ENCODE measurements at places on chromosomes 7 and 10.
A peak's percentile ranks its signal among the peaks of the same experiment; 100 is the strongest.

GRCh38 chr10:11861811-11862428 is 38.8 kb downstream of the PROSER2 start:
- DNase-seq, result no peak

DNA sequence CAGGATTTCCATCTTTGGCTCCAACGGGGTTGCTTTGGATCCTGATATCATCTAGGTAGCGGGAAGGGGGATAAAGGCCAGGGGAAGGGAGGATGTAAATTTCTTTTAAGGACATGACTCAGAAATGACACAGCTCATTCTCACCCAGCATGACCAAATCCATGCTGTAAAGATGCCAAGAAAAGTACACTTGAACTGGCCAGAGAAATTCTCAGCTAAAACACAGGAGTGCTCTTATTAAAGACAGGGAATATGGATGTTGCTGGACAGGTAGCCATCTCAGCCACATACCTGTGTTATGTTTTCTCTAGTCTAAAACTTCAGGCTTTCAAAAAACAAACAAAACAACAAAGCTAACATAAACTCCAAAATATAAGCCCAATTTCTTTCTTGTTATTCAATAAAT is 68.3 kb downstream of the NAMPT start:
- DNase-seq, result peak; percentile 36

GRCh38 chr7:159272739-159273138 is 128.1 kb upstream of the VIPR2 start:
- DNase-seq, result no peak

- DNase-seq, result no peak
Measured at GRCh38 chr7:121322460-121322859, 6.3 kb upstream of the WNT16 start.

- no peak for DNase-seq
Measured at GRCh38 chr7:28419716-28420115, 7.4 kb downstream of the CREB5 start.

GRCh38 chr10:52729271-52730104 is 43.1 kb downstream of the MBL2 start:
- peak; percentile 36 for DNase-seq

DNA sequence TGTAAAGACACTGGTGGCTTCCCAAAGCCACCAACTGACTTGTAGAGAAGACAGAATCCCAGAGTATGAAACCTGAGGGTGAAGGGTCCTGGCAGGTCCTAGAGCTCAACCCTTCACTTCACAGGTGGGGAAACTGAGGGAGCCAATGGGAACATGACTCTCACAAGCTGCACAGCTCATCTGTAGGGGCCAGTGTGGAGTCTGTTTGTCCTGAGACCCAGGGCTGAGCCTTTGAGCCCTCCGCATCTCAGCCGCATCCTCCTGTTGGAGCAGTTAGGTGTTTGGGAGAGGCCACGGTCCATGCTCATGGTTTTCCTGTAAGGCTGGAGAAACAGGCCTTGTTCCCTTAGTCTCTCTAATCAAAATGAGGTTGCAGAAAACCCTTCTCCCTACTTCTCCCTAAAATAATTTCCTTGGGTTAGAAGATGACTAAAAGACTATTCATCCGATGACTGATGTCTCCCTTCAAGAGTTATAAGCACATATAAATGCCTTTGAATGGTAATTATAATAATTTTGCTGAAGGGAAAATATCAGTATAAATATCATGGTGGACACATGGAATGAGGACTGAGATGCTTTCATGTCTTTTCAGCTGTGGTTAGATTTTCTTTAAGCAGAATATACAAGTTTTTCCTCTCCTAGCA is 10.3 kb downstream of the HTRA1 start:
- no peak for DNase-seq

GRCh38 chr10:17348501-17349349 is 105.7 kb downstream of the ST8SIA6 start:
- DNase-seq, result no peak

DNA sequence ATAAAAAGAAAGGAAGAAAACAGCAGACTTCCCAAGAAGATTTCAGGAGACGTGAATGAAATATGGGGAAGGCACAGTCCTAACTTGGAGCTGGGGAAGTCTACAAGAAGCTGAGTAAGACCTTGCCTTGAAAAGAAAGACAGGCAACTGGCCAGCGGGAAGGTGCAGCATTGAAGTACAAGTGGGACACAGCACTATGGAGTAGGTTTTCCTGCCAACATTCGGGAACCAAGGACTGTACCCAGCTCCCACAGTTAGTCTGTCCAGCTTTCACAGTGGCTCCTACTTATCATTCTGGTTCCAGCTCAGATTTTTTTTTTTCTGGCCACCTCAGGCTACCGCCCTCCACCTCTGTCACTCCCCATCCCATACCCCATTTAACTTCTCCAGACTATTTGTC is 10.0 kb downstream of the HPS1 start:
- DNase-seq, result no peak

- DNase-seq, result no peak
Measured at GRCh38 chr7:70893422-70893821, 238.5 kb upstream of the GALNT17 start.

- no peak for DNase-seq
Measured at GRCh38 chr10:27052656-27053055, 47.6 kb downstream of the ANKRD26 start.

GRCh38 chr10:87642988-87643387 is 16.7 kb upstream of the PAPSS2 start:
- DNase-seq, result no peak

All from G401 (cell line).